Bronchial epithelial cell (primary cell): ENCODE measurements at places on chromosomes 13 and 19.

DNA sequence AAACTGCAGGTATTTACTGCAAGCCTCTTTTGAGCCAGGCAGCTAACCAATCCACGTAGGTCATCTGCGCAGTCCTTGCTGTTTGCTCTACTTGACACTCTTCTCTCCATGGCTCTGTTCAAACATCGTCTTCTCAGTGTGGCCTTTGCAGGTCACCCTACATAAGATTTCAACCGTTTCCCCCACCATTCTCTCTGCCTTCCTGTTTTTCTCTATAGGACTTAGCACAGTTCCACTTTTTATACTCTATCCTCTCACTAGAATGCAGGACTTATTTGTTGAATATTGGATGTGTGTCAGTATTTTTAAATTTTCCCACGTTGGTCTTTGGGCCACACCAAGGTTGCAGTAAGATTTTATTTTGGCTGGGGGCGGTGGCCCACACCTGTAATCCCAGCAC is 1.7 kb upstream of the FBXW9 start:
- DNase-seq, result no peak

- DNase-seq, result no peak
These were observed 12.2 kb downstream of the CERS1 start for GRCh38 chr19:18883526-18884304.

DNA sequence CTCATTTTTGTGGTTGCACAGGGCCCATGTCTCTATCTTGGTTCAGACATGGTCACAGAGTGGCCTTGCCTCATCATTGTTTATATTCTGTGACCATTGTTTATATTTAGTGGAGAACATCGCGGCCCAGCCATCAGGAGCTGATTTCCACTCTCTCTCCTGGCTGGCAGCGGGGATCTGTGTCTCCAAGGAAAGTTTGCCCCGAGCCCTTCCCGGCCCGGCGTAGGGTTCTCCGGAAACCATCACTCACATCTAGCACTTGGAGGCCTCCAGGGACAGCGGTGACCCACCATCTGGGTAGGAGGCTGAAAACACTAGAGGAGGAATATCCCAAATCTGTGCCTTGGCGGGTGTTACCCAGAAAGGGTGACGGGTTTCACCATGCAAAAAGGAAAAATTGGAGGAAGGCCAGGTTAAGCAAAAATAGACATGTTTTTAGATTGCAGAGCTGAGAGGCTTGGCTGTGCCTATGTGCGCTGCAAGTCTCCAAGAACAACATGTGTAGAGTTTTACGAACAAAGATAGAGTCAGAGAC is 726 bp upstream of the ZNF358 start:
- DNase-seq, result no peak

- no peak for DNase-seq
These were observed 22.1 kb downstream of the SPART start for GRCh38 chr13:36323951-36324566.

DNA sequence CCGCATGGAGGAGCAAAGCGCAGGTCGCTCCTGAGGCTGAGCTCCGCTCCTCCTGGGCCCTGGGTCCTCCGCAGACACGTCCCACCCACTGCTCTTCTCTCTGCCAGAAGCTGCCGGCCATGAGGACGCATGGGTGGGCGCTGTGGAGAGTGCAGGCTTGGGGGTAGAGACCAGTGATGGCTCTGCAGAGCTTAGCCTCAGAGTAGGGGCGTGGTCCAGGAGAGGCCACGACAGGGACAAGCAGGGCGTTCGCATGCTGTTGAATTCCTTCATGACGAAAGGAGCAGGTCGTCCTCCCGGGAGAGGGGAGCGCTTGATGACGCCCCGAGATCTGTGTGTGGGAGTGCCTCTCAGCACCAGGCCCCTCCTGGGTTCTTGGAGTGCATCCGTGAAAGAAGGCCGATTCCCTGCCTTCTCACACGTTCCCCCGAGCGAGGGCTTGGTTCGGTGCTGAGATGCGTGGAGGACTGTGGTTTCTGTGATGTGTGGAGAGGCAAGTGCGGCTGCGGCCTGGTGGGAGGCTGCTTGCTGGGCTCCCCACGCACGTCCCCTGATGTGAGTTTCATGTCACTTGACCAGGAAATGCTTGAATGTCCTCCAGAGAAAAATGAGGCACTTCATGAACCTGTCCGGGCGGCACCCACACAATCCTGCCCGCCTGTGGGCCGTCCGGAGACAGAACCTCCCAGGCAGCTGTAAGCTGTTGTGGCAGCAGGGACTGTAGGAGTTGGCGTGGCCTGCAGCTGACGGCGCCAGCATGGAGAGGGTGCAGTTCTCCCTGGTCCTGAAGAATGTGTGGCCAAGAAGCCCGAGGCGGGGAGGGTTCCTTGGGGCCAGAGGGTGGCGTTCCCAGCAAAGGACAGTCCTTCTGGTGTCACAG is 4.5 kb downstream of the SF3A2 start:
- DNase-seq, result no peak

- no peak for DNase-seq
These were observed 27.6 kb downstream of the ELL start for GRCh38 chr19:18494267-18494607.

- DNase-seq, result no peak
These were observed 51.3 kb upstream of the GAS6 start for GRCh38 chr13:113915012-113915763.

- DNase-seq, result no peak
These were observed 54.3 kb downstream of the GARRE1 start for GRCh38 chr19:34308381-34309367.

DNA sequence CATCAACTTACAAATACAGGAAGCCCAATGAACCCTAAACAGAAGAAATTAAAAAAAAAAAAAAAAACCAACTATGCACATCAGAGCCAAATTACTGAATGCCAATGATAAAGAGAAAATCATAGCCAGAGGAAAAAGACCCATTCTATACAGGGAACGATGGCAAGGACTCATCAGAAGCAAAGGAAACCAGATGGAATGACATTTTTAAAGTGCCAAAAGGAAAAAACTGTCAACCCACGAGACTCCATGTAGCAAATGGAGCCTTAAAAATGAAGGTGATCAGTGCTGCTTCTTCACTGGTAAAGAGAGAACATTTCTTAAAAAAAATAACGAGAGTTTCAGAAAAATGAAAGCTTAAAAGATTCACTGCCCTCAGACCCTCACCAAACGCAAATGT is 18.3 kb downstream of the PCID2 start:
- DNase-seq, result no peak

- no peak for DNase-seq
These were observed 29.6 kb downstream of the PAK4 start for GRCh38 chr19:39155114-39155700.

- DNase-seq, result peak; percentile 59
These were observed 26.5 kb downstream of the MPND start for GRCh38 chr19:4369888-4370260.

GRCh38 chr19:40229484-40229883 is 3.0 kb upstream of the CCNP start:
- peak; percentile 54 for DNase-seq

DNA sequence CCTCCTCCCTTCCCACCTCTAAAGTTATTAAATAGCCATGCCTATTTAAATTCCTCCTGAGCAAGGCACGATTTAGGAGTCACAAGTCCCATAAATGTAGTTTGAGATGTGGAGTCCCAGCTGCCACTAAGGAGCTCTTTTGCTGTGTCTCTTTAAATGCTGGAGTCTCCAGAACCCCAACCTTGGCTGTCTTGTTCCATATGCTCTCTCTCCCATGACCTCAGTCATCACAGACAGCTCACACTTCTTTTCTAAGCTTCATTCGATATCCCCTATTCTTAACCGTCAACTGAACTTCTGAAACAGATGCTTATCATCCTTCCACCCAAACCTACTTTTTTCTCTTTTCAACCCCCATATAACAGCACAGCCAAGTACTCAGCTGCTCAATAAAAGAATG is 197.1 kb downstream of the VWA8 start:
- DNase-seq, result no peak

DNA sequence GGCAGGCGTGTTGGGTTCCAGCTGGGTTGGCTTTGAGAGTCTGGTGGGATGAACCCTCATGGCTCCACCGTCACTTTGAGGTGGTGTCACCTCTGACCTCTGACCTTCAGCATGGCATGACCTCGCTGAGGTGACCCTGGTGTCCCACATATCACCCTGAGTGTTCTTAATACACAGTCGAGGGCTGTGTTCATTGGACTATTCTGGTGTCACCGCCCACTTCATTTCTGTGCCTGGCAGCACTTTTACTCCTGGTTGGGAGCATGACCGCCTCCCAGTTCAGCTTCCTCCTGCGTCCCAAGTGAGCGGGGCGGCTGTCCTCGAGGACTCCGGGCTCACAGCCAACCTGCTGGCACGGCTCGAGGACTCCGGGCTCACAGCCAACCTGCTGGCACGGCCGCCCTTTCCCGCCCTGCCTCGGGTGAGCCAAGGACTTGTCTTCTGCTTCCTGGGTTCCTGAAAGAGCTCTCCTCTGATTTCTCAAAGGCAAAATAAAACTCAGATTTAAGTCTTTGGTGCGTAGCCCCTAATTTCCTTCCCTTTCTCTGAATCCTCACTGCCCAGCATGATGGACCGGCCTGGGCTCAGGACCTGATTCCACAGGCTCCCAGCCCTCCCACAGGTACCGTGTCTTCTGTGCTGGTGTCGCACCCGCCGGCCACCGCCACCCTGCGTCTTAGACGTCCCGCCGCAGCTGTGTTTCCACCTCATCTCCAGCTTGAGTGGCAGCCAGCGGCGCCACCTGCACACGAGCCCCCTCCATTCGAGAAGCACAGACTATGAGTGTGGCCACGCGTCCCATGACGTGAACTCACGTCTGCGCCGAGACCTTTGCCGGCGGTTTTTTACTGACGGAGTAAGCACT is 10.4 kb downstream of the ATP4B start:
- peak; percentile 39 for DNase-seq

DNA sequence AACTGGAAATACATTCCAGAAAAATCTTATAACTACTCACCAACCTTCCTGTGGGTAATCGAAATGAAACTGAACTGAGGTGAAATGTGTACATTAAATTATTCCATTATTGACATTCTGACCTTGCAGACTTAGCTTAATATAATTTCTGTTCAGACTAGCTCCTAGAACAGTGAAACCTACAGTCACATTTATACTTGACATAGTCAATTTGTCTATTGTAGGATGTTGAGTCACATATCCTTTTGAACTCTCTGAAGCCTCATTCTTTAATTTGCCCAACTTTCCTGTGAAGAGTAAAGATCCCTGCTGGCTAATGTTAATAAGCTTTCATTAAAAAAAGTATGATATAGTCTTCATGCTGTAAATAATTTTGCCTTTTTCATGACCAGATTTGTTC is 92.0 kb upstream of the SCEL start:
- no peak for DNase-seq

DNA sequence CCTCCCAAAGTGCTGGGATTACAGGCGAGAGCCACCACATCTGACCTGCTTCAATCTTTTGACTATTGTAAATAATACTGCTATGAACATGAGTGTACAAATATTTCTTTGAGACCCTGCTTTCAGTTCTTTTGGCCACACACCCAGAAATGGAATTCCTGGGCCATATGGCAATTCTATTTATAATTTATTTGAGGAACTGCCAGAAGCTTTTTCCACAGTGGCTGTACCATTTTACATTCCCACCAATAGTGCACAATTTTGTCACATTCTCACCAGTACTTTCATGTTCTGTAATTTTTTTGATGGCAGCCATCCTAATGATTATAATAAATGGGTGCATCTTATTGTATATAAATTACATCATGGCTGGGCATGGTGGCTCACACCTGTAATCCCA is 13.7 kb upstream of the FCER2 start:
- DNase-seq, result no peak

DNA sequence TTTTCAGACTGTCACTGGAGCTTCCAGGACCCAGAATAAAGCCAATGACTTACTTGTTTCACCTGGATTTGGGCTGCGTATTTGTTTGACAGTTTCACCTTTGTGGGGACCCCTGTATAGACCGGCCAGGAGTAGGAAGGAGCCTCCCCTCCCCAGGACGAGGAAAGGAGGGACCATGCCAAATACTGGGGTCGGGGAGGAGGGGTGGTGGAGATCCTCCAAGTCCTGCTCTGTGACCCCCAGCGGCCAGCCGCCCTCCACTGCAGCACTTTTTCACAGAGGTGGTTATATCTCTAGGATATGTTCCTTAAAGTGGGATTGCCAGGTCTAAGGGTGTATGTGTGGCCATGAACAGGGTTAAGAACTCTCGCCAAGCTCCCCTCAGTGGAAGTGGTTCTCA is 25.7 kb upstream of the ZNF492 start:
- DNase-seq, result no peak

- no peak for DNase-seq
These were observed 1.6 kb downstream of the ZNF649 start for GRCh38 chr19:51903192-51903591.

DNA sequence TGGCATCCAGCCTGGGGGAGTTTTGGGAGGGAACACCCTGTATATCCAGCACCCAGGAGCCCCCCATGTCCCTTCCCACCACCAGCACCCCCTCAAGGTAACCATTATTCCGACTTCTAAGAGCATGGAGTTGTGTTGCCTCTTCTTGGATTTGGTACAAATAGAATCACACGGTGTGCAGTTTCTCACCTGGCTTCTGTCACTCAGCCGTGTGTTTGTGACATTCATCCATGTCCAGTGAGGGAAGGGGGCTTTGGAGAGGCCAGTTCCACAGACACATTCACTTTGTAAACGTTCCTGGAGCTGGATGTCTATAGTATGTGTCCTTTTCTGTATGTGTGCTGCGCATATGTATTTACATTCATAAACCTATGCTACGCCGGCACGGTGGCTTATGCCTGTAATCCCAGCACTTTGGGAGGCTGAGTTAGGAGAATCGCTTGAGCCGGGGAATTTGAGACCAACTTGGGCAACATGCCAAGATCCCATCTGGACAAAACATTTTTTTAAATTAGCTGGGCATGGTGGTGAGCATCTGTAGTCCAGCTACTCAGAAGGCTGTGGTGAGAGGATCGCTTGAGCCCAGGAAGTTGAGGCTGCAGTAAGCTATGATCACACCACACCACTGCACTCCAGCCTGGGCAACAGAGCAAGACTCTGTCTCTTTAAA is 36.6 kb downstream of the MYH14 start:
- no peak for DNase-seq

- DNase-seq, result no peak
These were observed 118.4 kb downstream of the PTPRS start for GRCh38 chr19:5222178-5222577.

DNA sequence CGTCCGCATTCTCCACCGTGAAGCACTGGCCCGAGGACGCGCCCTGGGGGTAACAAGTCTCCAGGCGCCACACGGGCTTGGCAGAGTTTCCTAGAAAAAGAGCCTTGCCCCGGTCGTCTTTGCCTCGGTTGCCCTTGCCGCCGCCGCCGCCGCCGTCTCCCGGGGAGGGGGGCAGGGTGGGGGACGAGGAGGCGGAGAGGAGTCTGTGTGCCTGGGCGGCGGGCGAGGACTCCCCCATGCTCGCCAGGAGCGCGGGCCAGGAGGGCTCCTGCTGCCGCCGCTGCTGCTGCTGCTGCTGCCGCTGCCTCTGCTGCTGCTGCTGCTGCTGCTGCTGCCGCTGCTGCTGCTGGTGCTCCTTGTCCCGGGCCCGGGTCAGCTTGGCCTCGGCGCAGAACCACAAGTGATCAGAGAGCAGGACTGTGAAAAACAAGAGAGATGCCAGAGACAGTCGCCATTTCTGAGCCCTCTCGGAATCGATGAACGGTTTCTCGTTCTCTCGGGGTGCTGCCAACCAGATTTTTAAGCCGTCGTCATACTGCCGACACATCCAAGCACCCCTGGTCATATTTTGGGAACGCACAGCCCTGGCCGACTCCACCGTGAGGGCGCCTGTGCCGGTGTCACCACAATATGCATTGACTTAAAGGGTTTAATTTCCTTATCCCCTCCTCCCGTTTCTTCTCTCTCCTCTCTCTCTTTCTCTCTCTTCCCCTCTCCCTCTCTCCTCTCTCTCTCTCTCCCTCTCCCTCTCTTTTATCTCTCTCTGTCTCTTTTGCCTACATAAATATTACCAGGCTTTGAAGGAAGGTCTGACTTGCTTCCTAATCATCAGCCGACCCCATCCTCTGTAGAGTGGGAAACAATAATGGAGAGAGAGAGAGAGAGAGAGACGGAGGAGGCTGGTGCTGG is 349.1 kb downstream of the LIG4 start:
- no peak for DNase-seq
